ENCODE measurements at places on chromosomes 16 and 17.

GRCh38 chr16:66569131-66569530, 2.9 kb downstream of the CMTM1 start:
- no peaks in the 10 kb centered on the region for H3K4me1 ChIP-seq
- peaks cover 14% of the 10 kb centered on the region for H3K36me3 ChIP-seq
- no peaks in the 10 kb centered on the region for H3K27me3 ChIP-seq
- H3K4me3 ChIP-seq: no peak overlapping the region
- no peak overlapping the region for H3K27ac ChIP-seq

- DNase-seq: no peak
- no peaks in the 10 kb centered on the region for H3K36me3 ChIP-seq
- H3K4me3 ChIP-seq: no peak overlapping the region
- no peaks in the 10 kb centered on the region for H3K4me1 ChIP-seq
- no peak overlapping the region for H3K27ac ChIP-seq
These were observed 271.3 kb upstream of the CPHXL start for GRCh38 chr16:75997606-75998005.

DNA sequence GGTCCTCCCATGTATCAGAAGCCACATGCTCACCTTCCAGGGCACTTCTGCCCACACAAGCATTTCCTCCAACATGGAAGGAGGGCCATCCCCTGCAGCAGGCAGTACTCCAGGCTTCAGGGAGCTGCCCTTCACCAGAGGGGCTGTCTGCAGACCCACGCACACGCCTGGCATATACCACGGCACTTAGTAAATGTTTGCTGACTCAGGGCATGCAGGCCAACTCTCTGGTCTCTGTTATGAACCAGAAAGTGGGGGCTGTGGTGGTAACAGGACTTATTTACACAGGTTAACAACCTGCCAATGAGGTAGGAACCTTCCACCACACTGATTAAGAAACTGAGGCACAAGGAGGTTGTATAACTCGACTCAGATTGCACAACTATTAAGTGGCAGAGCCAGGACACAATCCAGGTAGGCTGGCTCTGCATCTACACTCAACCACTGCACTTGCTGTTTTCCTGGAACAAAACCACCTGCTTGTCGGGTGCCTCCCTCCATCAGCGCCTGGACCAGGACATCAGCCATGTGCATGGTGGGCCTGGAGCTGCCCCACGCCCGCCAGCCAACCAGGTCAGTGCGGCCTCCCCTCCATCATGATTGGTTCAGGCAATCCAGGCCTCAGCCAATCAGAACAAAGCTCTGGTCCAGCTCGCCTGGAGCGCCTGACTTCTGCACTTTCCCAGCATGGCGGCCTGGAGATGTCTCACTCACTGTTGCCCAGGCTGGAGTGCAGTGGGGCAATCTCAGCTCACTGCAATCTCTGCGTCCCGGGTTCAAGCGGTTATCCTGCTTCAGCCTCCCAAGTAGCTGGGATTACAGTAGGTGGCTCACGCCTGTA, 19.2 kb downstream of the ACTG1 start:
- peak; percentile 33 for DNase-seq
- H3K4me3 ChIP-seq: no peak overlapping the region
- H3K36me3 ChIP-seq: no peaks in the 10 kb centered on the region
- no peak overlapping the region for H3K27ac ChIP-seq

- H3K27ac ChIP-seq: no peak overlapping the region
- no peaks in the 10 kb centered on the region for H3K36me3 ChIP-seq
- DNase-seq: no peak
- H3K27me3 ChIP-seq: no peaks in the 10 kb centered on the region
- no peak overlapping the region for H3K4me3 ChIP-seq
These were observed 7.8 kb upstream of the CCL17 start for GRCh38 chr16:57396786-57397185.

DNA sequence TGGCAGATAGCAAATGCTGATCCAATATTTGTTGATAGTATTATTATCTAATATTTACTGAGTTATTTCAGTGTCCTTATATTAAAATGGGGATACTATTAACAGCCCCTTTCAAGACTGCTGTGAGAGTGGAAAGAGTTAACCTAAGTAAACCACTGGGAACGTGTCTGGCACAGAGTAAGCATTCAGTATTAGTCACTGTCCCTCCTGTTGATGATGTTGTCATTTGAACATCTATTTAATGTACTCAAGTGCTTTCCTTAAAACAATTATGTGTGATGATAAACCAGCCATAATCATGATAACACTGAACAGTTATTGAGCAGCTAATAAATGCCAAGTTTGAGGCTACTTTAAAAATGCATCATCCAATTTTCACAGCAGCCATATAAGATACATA, 135.7 kb upstream of the XYLT1 start:
- peaks cover 5% of the 10 kb centered on the region for H3K4me1 ChIP-seq
- H3K36me3 ChIP-seq: no peaks in the 10 kb centered on the region
- H3K27ac ChIP-seq: no peak overlapping the region
- no peak for DNase-seq
- H3K4me3 ChIP-seq: no peak overlapping the region

GRCh38 chr17:69466905-69467667, 52.6 kb downstream of the MAP2K6 start:
- peak; percentile 19 for DNase-seq
- H3K36me3 ChIP-seq: no peaks in the 10 kb centered on the region
- no peak overlapping the region for H3K27ac ChIP-seq
- no peaks in the 10 kb centered on the region for H3K27me3 ChIP-seq
- H3K4me1 ChIP-seq: peaks cover 7% of the 10 kb centered on the region
- H3K4me3 ChIP-seq: no peak overlapping the region

DNA sequence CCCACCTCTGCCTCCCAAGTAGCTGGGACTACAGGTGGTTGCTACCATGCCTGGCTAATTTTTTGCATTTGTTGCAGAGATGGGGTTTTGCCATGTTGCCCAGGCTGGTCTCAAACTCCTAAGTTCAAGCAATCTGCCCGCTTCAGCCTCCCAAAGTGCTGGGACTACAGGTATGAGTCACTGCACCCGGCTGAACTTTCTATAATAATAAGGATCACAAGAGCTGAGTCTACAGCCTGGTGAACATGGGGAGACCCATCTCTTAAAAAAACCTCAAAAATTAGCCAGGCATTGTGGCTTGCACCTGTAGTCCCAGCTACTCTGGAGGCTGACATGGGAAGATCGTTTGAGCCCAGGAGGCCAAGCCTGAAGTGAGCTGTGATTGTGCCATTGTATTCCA, 53.5 kb downstream of the WDR59 start:
- no peaks in the 10 kb centered on the region for H3K4me1 ChIP-seq
- DNase-seq: no peak
- H3K4me3 ChIP-seq: no peak overlapping the region
- no peaks in the 10 kb centered on the region for H3K27me3 ChIP-seq
- peaks cover 28% of the 10 kb centered on the region for H3K36me3 ChIP-seq

DNA sequence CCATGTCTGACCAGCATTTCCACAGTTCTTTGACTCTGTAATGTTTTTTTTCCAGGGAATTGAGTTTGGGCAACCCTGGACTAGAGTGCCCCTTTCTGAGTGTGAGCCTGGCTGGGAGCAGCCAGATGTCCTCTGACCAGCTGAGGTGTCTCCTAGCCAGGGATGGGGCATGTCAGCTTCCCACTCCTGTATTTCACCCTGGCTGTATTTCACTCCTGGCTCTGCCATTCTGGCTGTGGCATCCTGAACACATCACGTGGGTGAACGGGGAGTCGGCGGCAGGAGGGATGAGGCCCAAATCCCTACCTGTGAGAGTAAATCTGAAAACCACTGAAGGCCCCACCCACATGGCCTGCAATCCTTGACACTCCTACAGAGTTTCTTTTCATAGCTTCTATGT, 31.3 kb downstream of the KDM8 start:
- peaks cover 50% of the 10 kb centered on the region for H3K36me3 ChIP-seq
- H3K4me3 ChIP-seq: no peak overlapping the region
- H3K4me1 ChIP-seq: peaks cover 29% of the 10 kb centered on the region
- no peak for DNase-seq

DNA sequence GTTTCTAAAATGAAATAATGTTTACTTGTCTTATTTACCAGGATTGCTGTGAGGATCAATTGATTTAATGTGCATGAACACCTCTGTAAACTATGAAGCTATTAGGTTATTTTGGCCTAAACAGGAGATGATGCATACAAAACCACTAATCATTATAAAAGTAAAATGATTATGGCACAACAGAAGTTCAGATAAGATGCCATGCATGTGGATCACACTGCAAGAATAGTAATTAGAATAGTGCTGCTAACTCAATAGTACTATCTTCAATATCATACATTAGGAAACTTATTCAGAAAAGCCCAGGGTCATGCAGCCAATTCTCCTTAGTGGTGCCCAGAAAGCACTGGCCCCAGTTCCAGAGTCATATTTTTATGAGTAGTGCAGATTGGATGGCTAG, 66.9 kb downstream of the TMEM100 start:
- no peak overlapping the region for H3K27ac ChIP-seq
- H3K4me3 ChIP-seq: no peak overlapping the region
- H3K27me3 ChIP-seq: no peaks in the 10 kb centered on the region
- no peaks in the 10 kb centered on the region for H3K4me1 ChIP-seq
- no peaks in the 10 kb centered on the region for H3K36me3 ChIP-seq
- no peak for DNase-seq

GRCh38 chr16:84704253-84704652, 4.5 kb downstream of the USP10 start:
- H3K4me1 ChIP-seq: peaks cover 5% of the 10 kb centered on the region
- H3K27ac ChIP-seq: no peak overlapping the region
- no peak for DNase-seq
- no peak overlapping the region for H3K4me3 ChIP-seq
- no peaks in the 10 kb centered on the region for H3K36me3 ChIP-seq
- H3K27me3 ChIP-seq: no peaks in the 10 kb centered on the region

GRCh38 chr16:10752843-10753523, 9.3 kb downstream of the NUBP1 start:
- peaks cover 69% of the 10 kb centered on the region for H3K36me3 ChIP-seq
- peak; percentile 30 for DNase-seq
- no peaks in the 10 kb centered on the region for H3K4me1 ChIP-seq
- no peaks in the 10 kb centered on the region for H3K27me3 ChIP-seq
- H3K4me3 ChIP-seq: no peak overlapping the region
- H3K27ac ChIP-seq: no peak overlapping the region

DNA sequence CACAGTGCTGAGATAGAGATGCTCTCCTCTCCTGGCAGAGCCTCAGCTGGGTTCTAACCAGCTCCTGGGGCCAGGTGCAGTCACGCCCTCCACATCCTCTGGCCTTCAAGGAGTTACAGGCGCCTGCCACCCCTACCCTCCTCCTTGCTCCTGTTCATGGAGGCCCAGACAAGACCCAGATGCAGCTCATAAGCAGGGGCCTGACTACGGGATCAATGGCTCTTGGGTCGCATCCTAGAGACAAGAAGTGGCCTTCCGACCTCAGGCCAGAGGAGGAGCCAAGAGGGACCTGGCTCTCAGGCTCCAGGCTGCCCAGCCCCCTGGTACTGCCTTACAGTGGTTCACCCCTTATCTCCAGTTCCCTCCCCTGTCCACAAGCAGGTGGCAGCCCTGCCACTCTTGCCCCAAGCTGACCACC, 23.0 kb downstream of the ARHGAP27 start:
- peak overlapping the region; percentile 21 for H3K4me3 ChIP-seq
- H3K27ac ChIP-seq: no peak overlapping the region
- H3K4me1 ChIP-seq: peaks cover 34% of the 10 kb centered on the region
- DNase-seq: no peak
- H3K27me3 ChIP-seq: peaks cover 9% of the 10 kb centered on the region

DNA sequence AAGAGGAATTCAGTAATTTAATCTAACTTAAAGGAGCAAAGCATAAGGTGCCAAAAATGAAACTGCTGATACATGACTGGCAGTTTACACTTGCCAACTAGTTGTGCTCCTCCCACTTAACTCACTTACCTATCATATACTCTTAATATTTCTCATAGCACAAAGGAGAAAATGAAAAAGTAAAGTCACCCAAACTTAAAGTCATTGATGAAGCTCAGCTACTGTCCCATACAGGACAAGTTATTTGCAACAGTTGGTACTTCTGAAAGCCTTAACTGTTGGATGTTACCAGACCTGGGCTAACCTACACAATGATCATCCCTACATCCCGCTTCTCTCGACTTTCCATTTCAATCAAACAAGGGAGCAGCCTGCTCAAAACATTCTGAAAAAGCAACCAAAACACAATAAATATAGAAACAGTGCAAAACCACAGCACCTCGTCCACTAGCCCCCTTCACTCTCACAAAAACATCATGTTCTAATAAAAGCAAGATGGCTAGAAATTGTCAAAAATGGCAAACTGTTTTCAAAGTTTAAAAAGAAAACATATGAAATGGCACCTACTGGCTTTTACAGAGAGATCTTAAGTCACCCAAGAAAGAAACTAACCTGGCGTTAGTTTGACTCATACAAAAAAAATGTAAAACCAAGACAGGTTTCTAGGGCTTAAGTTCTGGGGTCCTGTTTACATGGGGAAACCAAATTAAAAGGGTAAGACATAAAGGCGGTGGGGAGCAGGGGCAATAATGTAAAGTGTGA, 868 bp downstream of the MED13 start:
- peak overlapping the region; percentile 79 for H3K4me3 ChIP-seq
- peak overlapping the region; percentile 45 for H3K27ac ChIP-seq
- H3K27me3 ChIP-seq: no peaks in the 10 kb centered on the region

- peaks cover 73% of the 10 kb centered on the region for H3K36me3 ChIP-seq
- H3K27me3 ChIP-seq: no peaks in the 10 kb centered on the region
- H3K4me1 ChIP-seq: peaks cover 58% of the 10 kb centered on the region
- no peak for DNase-seq
- H3K4me3 ChIP-seq: no peak overlapping the region
These were observed 35.0 kb downstream of the NMT1 start for GRCh38 chr17:45096141-45096540.

DNA sequence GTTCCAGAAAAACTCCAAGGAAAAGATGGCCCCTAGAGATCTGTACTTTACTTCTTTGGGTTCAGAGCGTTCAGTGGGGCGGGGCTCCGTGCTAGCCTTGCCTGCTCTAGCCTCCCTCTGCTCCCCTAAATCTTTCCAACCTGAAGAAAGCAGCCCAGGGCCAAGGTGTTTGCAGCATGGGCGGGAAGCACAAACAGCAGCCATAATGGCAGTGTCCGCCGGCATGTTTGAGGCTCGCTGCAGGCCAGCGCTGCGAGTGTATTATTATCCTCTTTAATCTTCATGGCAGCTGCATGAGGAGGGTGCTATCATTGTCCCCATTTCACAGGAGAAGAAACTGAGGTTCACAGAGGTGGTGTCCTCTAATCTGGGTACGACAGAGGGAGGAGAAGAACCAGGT, 10.4 kb downstream of the CALB2 start:
- no peaks in the 10 kb centered on the region for H3K27me3 ChIP-seq
- no peak overlapping the region for H3K27ac ChIP-seq
- H3K4me1 ChIP-seq: peaks cover 6% of the 10 kb centered on the region
- no peaks in the 10 kb centered on the region for H3K36me3 ChIP-seq
- no peak for DNase-seq

All from spinal cord (tissue), 10 donors.